ENCODE measurements at places on chromosomes 2 and 18.

DNA sequence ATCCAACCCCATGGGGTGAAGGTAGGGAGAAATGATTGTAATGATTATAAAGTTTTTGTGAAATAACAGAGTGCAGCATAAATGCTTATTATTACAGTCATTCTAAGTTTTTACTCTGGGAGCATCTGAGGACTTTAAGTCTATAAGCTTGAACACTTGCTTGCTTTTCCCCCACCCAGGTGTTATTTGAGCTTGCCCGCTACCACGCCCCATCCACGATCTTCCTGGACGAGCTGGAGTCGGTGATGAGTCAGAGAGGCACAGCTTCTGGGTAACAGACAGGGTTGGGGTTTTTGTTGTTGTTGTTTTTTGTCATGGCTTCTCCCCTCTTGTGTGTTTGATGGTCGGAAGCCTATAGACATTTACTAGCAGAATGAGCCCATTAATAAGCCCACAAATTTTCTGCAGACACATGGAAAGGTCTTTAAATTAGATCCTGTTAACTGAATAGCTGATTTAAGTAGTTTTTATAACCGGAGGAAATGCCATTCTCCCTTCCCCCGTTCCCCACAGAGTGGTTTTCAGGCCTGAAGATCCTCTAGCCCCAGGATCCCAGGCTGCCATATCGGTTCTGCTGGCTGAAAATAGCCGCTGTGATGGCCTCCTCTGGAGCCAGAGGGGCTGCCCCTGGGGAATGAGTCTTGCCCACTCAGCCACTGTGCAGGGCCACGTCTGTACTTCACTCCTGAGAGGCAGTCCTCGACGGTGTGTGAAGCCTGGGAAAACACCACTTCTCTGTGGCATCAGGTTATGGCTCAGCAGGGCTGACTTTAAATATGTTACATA is 39.9 kb upstream of the ELOA2 start:
- peak; percentile 22 for DNase-seq

DNA sequence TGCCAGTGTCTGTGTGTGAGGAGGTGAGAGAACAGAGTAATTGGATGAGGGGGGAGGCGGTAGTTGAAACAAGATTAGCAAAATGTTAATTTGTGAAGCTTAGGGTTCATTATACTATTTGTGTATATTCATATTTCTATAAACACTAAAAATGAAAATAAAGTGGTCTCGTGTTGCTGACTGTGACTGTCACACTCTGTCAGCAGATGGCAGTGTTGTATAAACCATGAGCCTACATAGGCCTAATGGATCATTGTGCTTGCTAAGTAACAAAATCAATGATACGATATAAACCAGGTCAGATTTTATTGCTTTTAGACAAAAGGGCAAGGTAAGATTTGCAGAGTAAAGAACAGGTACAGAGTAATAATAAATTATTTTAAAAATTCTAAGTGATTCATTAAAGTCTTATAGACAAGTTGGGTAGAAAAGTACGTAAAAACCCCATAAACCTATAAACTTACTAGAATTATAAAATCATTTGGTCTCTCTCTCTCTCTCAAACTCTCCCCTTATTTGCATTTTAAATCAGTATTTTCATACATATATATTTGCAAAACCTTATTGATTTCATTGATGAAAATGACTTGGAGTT is 182.7 kb downstream of the RPIA start:
- DNase-seq, result peak; percentile 51

- no peak for DNase-seq
Measured at GRCh38 chr18:62536005-62536404, 13.2 kb downstream of the ZCCHC2 start.

DNA sequence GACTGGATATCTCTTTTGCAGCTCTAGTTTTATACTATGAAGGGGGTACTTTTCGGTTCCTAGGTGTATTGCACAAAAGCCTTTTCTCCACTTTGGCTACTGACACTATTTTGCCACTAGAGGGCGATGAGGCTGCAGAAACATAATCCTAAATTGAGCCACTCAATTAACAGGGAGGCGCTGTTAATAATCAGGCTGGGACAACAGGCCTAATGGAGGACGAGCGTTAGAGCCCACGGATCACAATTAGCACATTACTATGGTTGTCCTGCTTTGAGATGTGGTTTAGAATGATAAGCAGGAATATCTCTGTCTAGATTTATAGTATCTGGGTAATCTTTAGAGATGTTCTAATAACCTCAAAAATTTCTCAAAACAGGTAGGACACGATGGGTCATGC is 62.2 kb upstream of the PMAIP1 start:
- DNase-seq, result peak; percentile 72
